ENCODE measurements at places on chromosomes 11 and 22.

- DNase-seq: no peak
Observed at GRCh38 chr11:13317293-13318080, 39.9 kb downstream of the BMAL1 start.

DNA sequence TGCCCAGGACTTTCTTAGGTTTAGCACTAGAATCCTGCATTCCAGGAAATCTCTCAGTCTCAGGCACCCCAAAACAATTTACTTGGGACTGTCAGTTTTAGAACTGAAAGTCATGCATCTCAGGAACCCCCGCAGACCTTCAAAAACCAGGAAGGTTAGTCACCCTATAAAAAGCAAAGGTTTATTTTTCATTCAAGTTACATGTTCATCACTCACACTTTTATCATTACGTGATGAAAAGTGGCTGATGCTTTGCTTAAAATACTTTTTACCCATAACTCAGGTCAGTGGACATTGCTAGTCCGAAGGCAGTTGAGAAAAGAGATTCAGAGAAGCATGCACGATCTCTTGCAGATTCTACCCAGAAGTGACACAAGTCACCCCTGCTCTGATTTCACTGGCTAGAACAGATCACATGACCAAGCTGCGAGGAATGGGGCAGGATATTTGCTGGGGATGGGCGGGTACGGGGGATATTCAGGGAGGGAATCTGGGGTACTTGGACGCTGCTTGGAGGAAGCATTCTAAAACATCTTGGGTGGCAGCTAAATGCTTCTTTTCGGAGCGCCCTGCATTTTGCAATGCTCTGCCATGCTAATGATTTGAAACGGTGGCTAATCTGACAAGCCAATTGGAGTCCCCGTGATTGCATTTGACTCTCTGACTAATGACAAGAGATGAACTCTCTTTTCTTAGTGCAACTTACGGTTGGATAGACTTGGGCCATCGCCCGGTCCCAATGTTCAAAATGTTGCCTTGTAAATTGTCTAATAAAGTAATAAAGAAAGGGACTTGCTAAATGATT lies 110.2 kb downstream of the MIAT start:
- DNase-seq: no peak

DNA sequence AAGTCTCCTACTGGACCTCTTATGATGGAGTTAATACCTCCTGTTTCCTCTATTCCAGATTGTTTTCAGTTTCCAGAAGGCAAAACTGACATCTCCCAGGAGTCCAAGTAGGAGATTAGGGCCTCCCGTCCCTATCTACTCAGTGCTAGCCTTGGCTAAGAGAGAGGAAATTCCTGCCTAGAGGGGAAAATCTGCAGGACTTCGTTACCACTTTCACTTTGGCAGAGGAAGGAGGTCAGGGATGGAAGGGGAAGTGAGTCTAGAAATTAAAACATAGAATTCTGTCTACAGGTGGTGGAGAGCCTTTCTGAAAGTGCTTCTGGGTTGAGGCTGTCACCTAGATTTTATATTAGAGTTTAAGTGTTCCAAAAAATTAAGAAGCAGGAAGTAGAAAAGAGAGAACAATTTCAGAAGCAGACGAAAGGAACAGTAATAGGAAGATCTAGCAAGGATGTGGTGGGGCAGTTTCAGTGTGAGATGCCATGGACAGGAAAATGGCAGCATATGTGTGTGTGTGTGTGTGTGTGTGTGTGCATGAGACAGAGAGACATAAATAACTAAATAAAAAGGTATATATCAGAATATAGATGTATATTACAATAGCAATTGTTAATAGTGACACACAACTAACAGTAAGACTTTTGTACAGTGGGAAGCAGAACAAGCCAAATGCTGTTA lies 2.4 kb upstream of the TRIM68 start:
- DNase-seq: no peak

DNA sequence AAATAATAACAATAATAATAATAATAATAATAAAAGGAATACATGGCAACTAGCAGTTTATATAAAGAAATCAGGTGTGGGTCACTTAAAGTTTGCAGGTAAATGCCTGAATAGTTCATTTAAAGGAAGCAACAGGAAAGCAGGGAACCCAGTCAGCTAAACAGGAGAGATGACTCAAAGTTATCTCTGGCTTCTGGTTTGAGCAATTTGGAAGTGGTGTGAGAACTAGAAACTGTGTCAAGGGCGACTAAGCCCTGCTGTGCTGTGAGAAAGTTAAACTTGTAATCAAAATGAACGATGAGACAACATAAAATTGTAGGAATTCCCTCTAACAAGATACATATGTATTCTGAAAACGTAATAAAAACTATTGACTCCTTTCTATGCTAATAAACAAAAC lies 35.5 kb downstream of the SLC22A9 start:
- no peak for DNase-seq

DNA sequence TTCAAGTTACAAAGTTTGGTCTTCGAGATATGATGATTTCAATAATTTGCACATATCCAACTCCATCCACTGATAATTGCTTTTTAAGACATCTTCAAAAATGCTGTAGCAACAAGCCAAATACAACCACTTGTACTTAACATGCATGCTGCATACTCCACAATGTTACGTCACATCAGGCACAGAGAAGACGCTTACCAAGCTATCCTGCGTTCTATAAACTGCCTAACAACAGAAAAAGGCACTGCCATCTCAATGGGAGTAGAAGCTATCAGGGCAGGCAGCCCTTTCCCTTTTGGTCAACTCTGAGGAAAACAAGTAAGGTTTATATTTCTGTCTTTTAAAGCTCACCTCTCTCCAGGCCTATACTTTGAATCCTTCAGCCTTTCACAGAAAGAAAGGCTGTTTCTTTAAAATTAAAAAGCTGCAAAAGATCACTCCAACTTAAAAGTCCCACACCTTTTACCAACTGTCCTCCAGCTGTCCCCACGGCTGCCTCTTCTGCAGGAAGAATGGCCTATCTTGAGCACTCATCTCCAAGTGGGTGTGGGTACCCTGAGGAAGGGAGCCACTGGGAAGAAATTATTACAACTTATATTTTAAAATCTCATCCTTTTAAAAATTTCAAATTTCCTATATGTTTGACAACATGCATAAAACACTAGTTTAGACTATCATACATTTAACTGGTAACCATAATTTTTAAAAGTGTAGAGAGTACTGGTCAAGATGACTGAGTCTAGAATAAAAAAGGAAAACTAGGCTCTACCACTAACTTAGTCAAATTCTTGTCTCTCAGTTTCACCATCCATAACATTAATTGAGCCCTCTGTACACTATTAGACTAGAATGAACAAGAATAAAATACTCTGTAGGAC lies 14.5 kb downstream of the PHF21A start:
- no peak for DNase-seq

DNA sequence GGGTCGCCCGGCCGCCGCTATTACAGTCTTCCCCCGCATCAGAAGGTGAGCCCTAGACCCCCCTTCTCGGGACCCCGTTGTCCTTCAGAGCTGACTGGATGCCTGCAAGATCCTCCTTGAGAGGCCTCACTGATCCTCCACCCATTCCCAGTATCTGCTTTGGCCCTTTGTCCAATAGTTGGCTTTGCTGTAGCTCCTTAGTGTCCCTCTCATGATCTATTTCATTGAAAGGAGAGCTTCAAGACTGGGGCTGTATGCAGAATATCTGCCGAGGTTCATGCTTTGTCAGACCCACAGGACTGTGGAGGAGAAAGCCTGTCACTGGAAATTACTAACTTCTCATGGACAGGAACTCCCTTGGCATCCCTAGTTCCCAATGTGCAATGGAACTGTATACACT lies 499 bp downstream of the DLAT start:
- peak; percentile 14 for DNase-seq

- DNase-seq: no peak
Observed at GRCh38 chr11:2588809-2589537, 110.8 kb downstream of the KCNQ1OT1 start.

DNA sequence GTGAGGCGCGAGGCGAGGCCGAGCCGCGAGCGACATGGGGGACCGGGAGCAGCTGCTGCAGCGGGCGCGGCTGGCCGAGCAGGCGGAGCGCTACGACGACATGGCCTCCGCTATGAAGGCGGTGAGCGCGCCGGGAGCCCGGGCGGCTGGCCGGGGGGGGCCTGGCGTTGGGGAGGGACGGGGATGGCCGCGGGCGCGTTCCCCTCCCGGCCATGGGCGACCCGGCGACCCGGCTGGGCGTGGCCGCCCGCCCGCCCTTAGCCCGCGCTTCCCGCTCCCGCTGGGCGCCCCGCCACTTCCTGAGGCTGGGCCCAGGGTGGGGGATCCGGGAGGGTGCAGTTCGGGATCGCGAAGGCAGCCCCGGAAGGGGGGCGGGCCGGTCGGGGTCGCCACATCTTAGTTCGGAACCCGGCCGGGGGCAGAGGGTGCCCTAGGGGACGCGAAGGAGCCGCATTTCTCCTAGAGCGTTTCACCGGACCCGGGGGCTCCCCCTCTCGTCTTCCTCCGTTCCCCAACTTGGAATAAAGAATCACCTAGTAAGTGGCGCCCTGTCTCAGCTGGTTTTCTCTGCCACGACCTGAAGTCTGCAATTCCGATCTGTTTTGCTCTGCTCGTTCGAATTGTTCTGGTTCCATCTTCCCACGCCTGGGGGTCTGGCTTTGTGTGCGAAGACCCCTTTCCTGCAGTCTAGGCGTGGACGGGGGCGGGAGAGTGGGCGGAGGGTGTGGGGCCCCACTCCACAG lies 536 bp downstream of the YWHAH start:
- no peak for DNase-seq

Data from hematopoietic multipotent progenitor cell treated with erythropoietin and hydrocortisone succinate and interleukin-3 and kit ligand, for 15 days (in vitro differentiated cells).